ENCODE measurements at places on chromosomes 7 and 10. TPM values are rescaled to one million over a fixed set of nuclear protein-coding genes. Genes with fewer than 3 reads are reported as not detected.

The ZNF425 gene
- total RNA-seq, result 1.4 TPM

The WDFY4 gene
- 0.07 TPM for total RNA-seq

The C7orf57 gene
- total RNA-seq, result 0.32 TPM

The CDK1 gene
- total RNA-seq, result 83.7 TPM

The SPDYE9 gene
- total RNA-seq, result not detected

The CALML3 gene
- total RNA-seq, result not detected

The LRWD1 gene
- total RNA-seq, result 29.4 TPM

The MSS51 gene
- total RNA-seq, result 0.31 TPM

The LIPJ gene
- total RNA-seq, result not detected

The SLC16A9 gene
- total RNA-seq, result 0.13 TPM

The CHST15 gene
- 7.1 TPM for total RNA-seq

The PRLHR gene
- not detected for total RNA-seq

The RARRES2 gene
- not detected for total RNA-seq

The MICALL2 gene
- 21.8 TPM for total RNA-seq

The SMC3 gene
- 62.7 TPM for total RNA-seq

The ANKRD7 gene
- total RNA-seq, result 0.13 TPM

The GFRA1 gene
- total RNA-seq, result 9.5 TPM

The NANOS1 gene
- total RNA-seq, result 2.9 TPM

The CPA4 gene
- 3.6 TPM for total RNA-seq

The TNRC18 gene
- total RNA-seq, result 49.5 TPM

Data from A549 treated with AZD2906 at 1 μM for 4 hours (cell line).